Fibroblast of lung (primary cell): ENCODE measurements at places on chromosomes 1 and 21. TPM values are rescaled to one million over a fixed set of nuclear protein-coding genes. Genes with fewer than 3 reads are reported as not detected.

- no peaks in the 10 kb centered on the region for H3K27me3 ChIP-seq
- H3K27ac ChIP-seq: no peak overlapping the region
- DNase-seq: peak; percentile 32
- H3K4me3 ChIP-seq: peak overlapping the region; percentile 47
- no peaks in the 10 kb centered on the region for H3K4me1 ChIP-seq
Measured at GRCh38 chr1:65265651-65266351, 43.5 kb upstream of the DNAJC6 start.

- no peaks in the 10 kb centered on the region for H3K36me3 ChIP-seq
- no peak overlapping the region for H3K4me3 ChIP-seq
- DNase-seq: no peak
- H3K27ac ChIP-seq: no peak overlapping the region
Measured at GRCh38 chr1:183467687-183468086, 4.6 kb upstream of the SMG7 start.

GRCh38 chr1:102897557-102897956 lies 210.8 kb downstream of the COL11A1 start:
- no peak overlapping the region for H3K4me3 ChIP-seq
- no peaks in the 10 kb centered on the region for H3K36me3 ChIP-seq
- no peaks in the 10 kb centered on the region for H3K4me1 ChIP-seq
- no peaks in the 10 kb centered on the region for H3K27me3 ChIP-seq
- no peak overlapping the region for H3K27ac ChIP-seq
- DNase-seq: peak; percentile 61

- no peak overlapping the region for H3K27ac ChIP-seq
- DNase-seq: no peak
Measured at GRCh38 chr1:36076979-36077573, 6.8 kb upstream of the TEKT2 start.

DNA sequence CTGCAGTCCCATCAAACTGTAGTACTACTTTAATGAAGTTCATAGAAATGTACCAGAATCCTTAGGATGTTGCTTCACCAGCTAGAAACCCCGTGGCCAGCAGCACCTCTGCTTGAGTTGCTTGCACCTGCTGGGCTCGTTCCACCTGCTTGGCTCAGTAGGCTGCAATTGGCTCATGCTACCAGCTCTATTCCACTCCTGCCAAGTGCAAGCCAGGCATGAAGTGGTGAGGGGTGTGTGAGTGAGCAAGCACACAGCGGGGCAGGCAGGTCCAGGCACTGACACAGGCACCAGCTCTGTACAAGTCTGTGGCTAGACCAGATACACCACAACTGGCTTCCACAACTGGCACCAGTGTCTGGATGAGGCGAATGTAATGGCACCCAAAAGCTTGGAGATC lies 209.9 kb downstream of the AMY1C start:
- H3K4me1 ChIP-seq: no peaks in the 10 kb centered on the region
- H3K36me3 ChIP-seq: no peaks in the 10 kb centered on the region
- no peaks in the 10 kb centered on the region for H3K27me3 ChIP-seq
- H3K27ac ChIP-seq: no peak overlapping the region

- no peaks in the 10 kb centered on the region for H3K36me3 ChIP-seq
- no peaks in the 10 kb centered on the region for H3K27me3 ChIP-seq
- H3K4me3 ChIP-seq: no peak overlapping the region
- H3K4me1 ChIP-seq: peaks cover 3% of the 10 kb centered on the region
- peak; percentile 55 for DNase-seq
Measured at GRCh38 chr21:41466024-41466820, 40.2 kb downstream of the MX1 start.

GRCh38 chr21:33057385-33057940 lies 12.5 kb upstream of the OLIG1 start:
- DNase-seq: no peak
- no peaks in the 10 kb centered on the region for H3K4me1 ChIP-seq
- no peak overlapping the region for H3K27ac ChIP-seq

DNA sequence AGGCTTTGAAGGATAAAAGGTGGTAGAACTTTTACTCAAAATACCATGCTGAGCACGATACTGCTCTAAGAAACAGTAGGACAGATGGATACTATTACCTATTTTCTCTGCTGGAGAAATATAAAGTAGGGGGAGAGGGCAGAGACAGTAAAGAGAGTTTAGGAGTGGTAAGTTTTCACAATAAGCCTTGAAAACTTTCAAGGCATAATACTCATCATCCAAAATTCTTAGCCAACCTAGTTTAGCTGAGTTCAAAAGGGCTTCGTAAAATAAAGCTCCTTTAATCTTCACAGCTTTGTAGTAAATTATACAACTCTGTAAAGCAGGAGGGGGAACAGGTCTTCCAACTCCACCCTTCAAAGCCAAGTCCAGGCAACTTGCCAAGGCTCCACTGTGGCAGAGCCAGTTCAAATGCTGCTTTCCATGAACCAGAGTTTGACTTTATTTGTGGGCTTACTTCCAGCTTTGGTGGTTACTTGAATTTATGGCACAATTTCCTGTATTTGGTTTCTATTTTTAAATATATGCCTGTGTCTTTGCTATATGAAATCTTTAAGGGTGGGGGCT lies 15.5 kb downstream of the TEX38 start:
- no peak overlapping the region for H3K4me3 ChIP-seq
- H3K27ac ChIP-seq: no peak overlapping the region
- H3K27me3 ChIP-seq: no peaks in the 10 kb centered on the region
- H3K36me3 ChIP-seq: peaks cover 8% of the 10 kb centered on the region
- peaks cover under 1% of the 10 kb centered on the region for H3K4me1 ChIP-seq
- peak; percentile 82 for DNase-seq

GRCh38 chr1:40818264-40818961 lies 34.8 kb downstream of the KCNQ4 start:
- no peak overlapping the region for H3K4me3 ChIP-seq
- H3K36me3 ChIP-seq: no peaks in the 10 kb centered on the region
- H3K27ac ChIP-seq: no peak overlapping the region
- peak; percentile 18 for DNase-seq
- H3K27me3 ChIP-seq: peaks cover 9% of the 10 kb centered on the region

DNA sequence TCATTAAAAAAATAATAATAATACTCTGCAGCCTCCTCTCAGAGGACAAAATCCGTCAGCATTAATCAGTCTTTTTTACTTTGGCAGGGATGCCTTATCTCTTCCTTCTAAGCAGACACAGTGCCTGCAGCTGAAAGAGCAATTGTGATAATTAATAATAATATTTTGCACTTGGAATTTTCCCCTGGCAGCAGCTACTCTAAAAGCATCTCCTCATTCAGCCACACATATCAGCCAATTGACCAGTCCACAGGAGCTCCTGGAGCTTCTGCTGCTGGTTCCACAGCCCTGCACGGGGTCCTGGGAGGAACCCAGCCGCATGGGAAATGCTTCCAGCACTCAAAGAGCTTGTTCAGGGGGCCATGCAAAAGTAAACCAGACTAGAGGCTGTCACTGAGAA lies 31.0 kb upstream of the VWA5B1 start:
- no peak overlapping the region for H3K4me3 ChIP-seq
- no peak for DNase-seq
- no peaks in the 10 kb centered on the region for H3K27me3 ChIP-seq
- H3K4me1 ChIP-seq: peaks cover 8% of the 10 kb centered on the region

GRCh38 chr1:156090840-156091188 lies 8.5 kb upstream of the MEX3A start:
- peaks cover 3% of the 10 kb centered on the region for H3K4me1 ChIP-seq
- no peak overlapping the region for H3K27ac ChIP-seq
- H3K4me3 ChIP-seq: no peak overlapping the region
- DNase-seq: peak; percentile 78

DNA sequence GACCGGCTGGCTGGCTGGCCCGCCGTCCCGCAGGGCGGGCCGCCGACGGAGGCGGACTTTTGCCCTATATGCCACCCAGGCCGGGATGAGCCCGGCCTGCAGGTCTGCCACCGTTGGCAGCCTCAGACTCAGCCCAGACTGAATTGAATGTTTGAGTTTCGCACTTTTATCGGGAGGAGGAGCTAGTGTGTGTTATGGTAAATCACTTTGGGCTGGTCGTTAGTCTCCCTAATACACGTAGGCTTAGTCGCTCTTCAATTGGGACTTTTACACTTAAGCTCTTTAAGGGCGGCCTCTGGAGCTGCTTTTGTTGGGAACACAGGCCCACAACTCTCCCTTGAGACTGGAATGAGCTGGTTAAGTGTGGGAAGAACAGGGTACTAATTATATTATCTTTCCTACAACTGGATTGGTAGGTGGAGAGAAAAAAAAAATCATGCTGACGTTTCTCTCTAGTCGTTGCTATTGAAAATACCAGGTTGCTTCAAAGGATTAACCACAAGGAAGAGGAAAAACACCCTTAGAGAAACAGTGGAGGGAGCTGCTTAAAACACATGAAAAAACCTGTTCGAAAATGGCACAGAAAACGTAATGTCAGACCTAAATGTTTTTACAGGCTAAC lies 1.4 kb upstream of the IRF2BP2 start:
- peak overlapping the region; percentile 5 for H3K4me3 ChIP-seq
- H3K36me3 ChIP-seq: peaks cover 6% of the 10 kb centered on the region
- peaks cover 23% of the 10 kb centered on the region for H3K4me1 ChIP-seq
- H3K27ac ChIP-seq: peak overlapping the region; percentile 94
- DNase-seq: peak; percentile 91
- no peaks in the 10 kb centered on the region for H3K27me3 ChIP-seq

DNA sequence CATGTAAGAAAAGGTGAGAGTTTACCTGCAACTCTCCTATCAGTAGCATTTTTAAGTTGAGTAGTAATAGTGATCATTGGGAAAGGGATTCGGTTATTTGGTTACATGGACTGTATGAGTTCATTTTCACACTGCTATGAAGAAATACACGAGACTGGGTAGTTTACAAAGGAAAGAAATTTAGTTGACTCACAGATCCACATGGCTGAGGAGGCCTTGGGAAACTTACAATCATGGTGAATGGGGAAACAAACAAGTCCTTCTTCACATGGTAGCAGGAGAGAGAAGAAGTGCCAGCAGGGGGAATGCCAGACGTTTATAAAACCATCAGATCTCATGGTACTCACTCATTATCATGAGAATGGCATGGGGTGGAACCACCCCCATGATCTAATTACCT lies 59.3 kb upstream of the FBXO28 start:
- H3K27ac ChIP-seq: no peak overlapping the region
- no peak for DNase-seq
- no peak overlapping the region for H3K4me3 ChIP-seq
- H3K27me3 ChIP-seq: no peaks in the 10 kb centered on the region
- no peaks in the 10 kb centered on the region for H3K36me3 ChIP-seq
- H3K4me1 ChIP-seq: peaks cover 7% of the 10 kb centered on the region

GRCh38 chr1:157001304-157001703 lies 44.2 kb downstream of the ARHGEF11 start:
- H3K4me1 ChIP-seq: no peaks in the 10 kb centered on the region
- DNase-seq: peak; percentile 19
- no peaks in the 10 kb centered on the region for H3K36me3 ChIP-seq
- H3K4me3 ChIP-seq: no peak overlapping the region

GRCh38 chr21:14736162-14736561 lies 190.0 kb upstream of the SAMSN1 start:
- DNase-seq: no peak
- no peaks in the 10 kb centered on the region for H3K27me3 ChIP-seq
- no peak overlapping the region for H3K4me3 ChIP-seq
- no peaks in the 10 kb centered on the region for H3K4me1 ChIP-seq

GRCh38 chr1:23371987-23372880 lies 2.6 kb upstream of the ZNF436 start:
- no peaks in the 10 kb centered on the region for H3K27me3 ChIP-seq
- H3K36me3 ChIP-seq: peaks cover 2% of the 10 kb centered on the region
- H3K4me1 ChIP-seq: peaks cover 14% of the 10 kb centered on the region
- no peak overlapping the region for H3K27ac ChIP-seq

GRCh38 chr1:41363591-41364320 lies 2.5 kb downstream of the FOXO6 start:
- no peak for DNase-seq
- H3K4me3 ChIP-seq: no peak overlapping the region
- no peak overlapping the region for H3K27ac ChIP-seq
- no peaks in the 10 kb centered on the region for H3K36me3 ChIP-seq
- peaks cover 2% of the 10 kb centered on the region for H3K4me1 ChIP-seq

- H3K4me1 ChIP-seq: peaks cover 4% of the 10 kb centered on the region
- no peak for DNase-seq
- H3K27ac ChIP-seq: no peak overlapping the region
- no peaks in the 10 kb centered on the region for H3K27me3 ChIP-seq
- no peaks in the 10 kb centered on the region for H3K36me3 ChIP-seq
Measured at GRCh38 chr1:225481738-225482137, 53.9 kb upstream of the LBR start.

DNA sequence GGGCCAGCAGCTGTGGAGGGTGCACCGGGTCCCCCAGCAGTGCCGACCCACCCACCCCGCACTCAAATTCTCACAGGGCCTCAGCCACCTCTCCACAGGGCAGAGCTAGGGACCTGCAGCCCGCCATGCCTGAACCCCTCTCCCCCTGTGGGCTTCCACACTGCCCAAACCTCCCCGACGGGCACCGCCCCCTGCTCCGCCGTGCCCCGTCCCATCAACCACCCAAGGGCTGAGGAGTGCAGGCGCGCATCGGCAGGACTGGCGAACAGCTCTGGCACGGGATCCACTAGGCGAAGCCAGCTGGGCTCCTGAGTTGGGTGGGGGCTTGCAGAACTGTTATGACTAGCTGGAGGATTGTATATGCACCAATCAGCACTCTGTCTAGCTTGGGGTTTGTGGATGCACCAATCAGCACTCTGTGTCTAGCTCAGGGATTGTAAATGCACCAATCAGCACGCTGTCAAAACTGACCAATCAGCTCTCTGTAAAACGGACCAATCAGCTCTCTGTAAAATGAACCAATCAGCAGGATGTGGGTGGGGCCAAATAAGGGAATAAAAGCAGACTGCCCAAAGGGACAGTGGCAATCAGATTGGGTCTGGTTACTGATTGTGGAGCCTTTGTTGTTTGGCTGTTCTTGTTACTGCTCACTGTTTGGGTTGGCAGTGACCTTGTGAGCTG lies 12.4 kb upstream of the RCAN3 start:
- H3K27ac ChIP-seq: no peak overlapping the region
- H3K4me3 ChIP-seq: no peak overlapping the region
- no peaks in the 10 kb centered on the region for H3K36me3 ChIP-seq
- no peaks in the 10 kb centered on the region for H3K27me3 ChIP-seq
- no peak for DNase-seq
- H3K4me1 ChIP-seq: no peaks in the 10 kb centered on the region

DNA sequence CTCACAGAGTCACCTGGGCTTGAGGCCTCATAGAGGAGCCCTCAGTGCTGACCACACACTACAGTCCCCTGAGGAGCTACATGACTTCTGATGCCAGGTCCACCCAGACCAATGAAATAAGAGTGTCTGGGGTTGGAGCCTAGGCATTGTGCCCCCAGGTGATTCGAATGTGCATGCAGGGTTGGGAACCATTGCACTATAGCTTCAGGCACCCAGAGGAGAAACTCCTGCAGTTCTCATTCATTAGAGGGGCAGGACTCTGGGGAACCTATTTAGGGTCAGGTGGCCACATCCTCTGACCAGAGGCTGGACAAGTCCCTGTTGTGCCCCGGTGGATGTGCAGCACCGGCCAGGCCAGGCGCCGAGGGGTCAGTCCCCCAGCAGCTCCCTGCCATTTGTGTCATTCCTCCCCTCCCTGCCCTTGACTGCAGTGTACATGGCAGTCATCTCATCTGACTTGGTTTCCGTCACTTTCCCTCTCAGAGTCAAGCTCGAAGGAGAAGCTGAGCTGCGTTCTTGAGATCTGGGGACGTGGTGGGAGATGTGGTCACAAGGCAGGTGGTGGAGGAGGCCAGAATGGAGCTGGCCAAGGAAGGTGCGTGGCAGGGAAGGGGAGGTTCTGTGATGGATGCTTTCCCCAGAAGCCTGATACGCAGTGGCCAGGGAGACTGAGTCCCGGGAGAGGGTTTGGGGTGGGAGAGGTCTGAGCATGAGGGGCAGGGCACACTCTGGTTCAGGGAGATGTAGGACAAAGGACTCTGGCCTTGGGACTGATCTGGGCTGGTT lies 6.4 kb downstream of the CLDN19 start:
- no peaks in the 10 kb centered on the region for H3K27me3 ChIP-seq
- no peaks in the 10 kb centered on the region for H3K4me1 ChIP-seq
- no peak overlapping the region for H3K4me3 ChIP-seq

Gene VN1R5
- not detected in 2 replicates for total RNA-seq

Gene S100A7
- not detected in 2 replicates for total RNA-seq

Gene FABP3
- total RNA-seq: 116 and 554 TPM in 2 replicates

Gene KMO
- not detected in 2 replicates for total RNA-seq

Gene OR2W3
- total RNA-seq: not detected in 2 replicates
